CD4-positive, alpha-beta T cell treated with Interferon alpha-2 for 1 hour (primary cell): ENCODE measurements at places on chromosomes 5 and 9.

DNA sequence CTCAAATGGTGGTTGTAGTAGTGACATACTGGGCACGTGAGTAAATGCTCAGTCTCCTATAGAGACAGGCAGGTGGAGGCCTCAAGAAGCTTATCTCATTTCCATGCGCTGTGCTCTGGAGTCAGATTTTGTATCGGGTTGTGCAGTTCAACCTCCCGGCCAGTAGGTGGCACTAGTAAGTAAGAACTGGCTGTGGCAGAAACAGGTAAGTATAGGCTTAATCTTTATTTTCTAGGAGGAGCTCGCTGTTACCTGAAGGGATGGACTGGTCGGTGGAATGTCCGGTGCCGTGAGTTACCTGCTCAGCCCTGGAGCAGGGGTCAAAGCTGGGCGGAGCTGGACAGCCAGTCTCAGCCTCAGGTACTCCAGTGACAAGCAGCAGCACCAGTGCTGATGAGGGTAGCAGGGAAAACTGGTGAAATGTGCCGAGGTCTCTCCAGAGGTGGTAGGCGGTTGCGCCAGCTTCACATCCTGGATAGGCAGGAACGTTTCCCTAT is 880.1 kb upstream of the SEMA6A start:
- peak; percentile 62 for DNase-seq

DNA sequence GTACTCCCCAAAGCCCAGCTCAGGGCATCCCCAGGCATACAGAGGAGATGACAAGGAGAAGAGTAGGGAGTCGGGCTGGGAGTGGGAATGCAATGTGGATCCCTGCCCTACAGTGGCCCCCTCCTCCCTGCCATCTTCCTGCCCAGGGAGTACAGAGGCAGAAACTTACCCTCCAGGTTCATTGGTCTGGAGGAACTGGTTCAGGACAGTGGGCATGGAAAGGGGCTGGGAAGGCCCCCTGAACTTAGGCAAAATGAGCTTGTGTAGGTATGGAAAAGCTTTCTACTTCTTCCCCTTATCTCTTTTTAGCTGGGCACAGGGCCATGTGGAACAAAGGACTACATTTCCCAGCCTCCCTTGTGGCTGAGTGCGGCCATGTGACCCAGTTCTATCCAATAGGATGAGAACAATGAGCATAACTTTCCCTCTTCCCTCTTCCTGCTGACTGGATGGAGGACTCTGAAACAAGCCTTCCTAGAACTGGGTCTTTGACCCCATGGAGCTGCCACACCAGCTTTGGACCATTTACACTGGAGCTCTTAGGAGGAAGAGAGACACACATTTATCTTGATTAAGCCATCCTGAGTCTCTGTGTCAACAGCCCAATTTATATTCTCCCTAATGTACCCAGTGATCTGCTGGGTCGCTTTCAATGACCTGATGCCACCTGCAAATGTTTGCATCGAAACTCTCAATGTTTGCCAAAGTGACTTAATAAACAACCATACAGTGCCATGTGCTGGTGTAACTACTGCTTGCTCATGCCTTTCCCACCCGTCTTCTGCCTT is 25.0 kb upstream of the HMCN2 start:
- DNase-seq = peak; percentile 69

- DNase-seq = no peak
These were observed 370.4 kb downstream of the IRX2 start for GRCh38 chr5:2381070-2381469.

- no peak for DNase-seq
These were observed 706.0 kb upstream of the GRAMD2B start for GRCh38 chr5:125717209-125717608.

DNA sequence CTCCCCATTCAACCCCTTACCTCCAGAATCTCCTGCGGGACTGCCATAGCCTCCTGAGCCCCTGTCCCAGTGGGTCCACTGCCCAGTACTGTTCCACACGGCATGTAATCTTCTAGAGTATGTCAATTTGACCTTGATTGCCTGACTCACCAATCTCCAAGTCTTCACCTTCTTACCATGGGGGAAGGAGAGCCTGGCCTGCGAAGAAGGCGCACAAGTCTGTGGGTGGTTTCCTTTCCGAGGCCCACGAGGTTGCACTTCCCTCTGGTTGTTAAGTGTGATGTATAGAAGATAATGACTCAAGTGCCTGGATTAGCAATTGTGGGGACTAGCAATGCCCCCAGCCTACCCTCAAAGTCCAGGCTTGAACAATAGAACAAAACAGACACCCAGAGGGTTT is 8.1 kb upstream of the TENT4A start:
- no peak for DNase-seq

- DNase-seq = peak; percentile 17
These were observed 113.8 kb downstream of the TMC1 start for GRCh38 chr9:72635197-72635596.

- no peak for DNase-seq
These were observed 134.1 kb downstream of the PAPPA start for GRCh38 chr9:116287721-116288120.

- no peak for DNase-seq
These were observed 8.7 kb upstream of the GRIN1 start for GRCh38 chr9:137130176-137130755.

GRCh38 chr9:127092041-127092608 is 30.3 kb downstream of the ANGPTL2 start:
- DNase-seq = peak; percentile 0

GRCh38 chr5:98938464-98938863 is 9.7 kb upstream of the CHD1 start:
- DNase-seq = no peak

- no peak for DNase-seq
These were observed 16.8 kb downstream of the KDM3B start for GRCh38 chr5:138369261-138369660.

- DNase-seq = no peak
These were observed 3.8 kb downstream of the CAVIN4 start for GRCh38 chr9:100581661-100582060.

DNA sequence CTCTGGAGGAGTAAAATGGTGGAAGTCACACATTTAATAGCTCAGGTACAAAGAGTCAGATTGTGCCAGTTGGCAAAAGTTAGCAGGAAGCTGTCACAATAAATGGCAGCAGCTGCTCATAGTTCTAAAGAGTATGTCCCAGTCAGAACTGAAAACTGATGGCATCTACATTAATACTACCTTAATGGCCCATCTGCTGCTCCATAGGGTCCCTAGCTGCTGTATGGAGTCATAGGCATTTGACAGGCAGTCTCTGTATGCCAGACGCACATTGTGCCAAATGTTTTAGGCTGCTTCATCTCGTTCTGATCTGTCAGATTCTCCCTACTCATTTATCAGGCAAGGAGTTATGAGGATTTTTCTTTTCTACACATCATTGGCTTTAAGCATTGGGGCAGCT is 515.8 kb upstream of the ARRDC3 start:
- no peak for DNase-seq

DNA sequence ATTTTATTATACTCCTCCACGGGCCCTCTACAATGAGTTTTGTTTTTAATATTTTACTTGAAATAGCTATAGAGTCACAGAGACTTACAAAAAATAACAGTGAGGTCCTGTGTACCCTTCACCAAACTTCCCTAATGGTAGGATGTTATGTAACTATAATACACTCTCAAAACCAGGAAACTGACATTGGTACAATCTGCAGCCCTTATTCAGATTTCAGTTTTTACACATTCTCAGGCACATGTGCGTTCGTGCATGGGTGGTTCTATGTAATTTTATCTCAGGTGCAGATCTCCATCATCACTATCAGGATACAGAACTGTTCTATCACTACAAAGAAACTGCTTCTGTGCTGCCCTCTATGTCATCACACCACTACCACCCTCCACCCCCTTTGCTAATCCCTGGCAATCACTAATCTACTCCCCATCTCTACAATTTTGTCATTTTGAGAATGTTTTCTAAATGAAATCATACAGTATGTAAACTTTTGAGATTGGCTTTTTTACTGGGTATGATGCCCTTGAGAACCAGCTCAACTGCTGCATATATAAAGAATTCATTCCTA is 16.4 kb downstream of the RAB14 start:
- no peak for DNase-seq

DNA sequence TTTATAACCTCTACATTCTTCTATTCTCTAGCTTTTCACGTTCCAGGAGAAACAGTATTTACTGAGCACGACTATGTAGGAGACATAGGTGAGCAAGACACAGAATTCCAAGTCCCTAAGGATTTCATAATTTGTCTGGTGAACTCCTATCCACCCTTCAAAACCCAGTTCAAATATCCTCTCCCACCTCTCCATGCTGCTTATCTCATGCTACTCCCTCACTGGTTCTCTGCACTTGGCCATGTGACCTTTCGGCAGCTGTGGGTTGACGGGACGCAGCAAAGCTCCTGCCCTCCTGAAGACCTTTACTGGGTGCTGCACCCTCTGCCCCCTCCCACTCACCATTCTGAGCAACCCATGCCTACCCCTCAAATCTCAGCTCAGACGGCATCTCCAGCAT is 173.2 kb downstream of the RGS3 start:
- DNase-seq = no peak

- DNase-seq = no peak
These were observed 69.6 kb downstream of the CCDC171 start for GRCh38 chr9:15622318-15622971.

GRCh38 chr9:117768750-117769395 is 64.7 kb downstream of the TLR4 start:
- DNase-seq = no peak

GRCh38 chr5:155106221-155106620 is 92.7 kb downstream of the KIF4B start:
- no peak for DNase-seq

GRCh38 chr5:159161361-159162214 is 47.8 kb downstream of the RNF145 start:
- no peak for DNase-seq

DNA sequence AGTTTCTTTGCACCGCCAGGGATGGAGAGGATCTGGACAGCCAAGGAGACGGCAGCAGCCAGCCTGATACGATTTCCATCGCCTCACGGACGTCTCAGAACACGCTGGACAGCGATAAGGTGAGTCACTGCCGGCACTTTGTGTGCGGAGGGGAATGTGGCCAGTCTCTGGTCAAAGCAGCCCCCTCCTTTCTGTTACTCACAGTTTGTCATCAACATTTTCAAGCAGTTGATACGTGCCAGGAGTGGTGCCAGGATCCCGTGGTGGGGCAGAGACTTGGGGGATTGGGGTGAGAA is 175.1 kb upstream of the OTULINL start:
- no peak for DNase-seq

DNA sequence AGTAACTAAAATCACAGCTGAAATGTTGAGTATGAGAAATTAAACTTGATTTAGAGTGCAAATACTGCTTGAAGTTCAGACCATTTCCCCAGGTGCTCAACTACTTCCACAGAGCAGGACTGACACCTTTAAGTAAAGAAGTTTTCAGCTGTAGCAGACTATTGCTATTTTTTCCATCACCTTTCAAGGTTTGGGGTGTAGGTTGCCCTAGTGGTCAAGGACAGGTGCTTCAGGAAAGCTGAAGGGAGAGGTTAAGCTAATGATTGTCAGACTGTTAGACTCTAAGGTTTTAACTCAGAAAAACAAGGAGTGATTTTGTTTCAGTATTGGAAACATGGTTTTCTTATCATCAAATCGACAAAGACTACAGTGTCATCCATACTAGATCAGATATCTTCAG is 162.1 kb downstream of the CCDC192 start:
- no peak for DNase-seq

GRCh38 chr5:10432059-10433008 is 9.3 kb upstream of the ROPN1L start:
- DNase-seq = no peak

GRCh38 chr9:138068601-138069035 is 191.0 kb downstream of the CACNA1B start:
- no peak for DNase-seq

DNA sequence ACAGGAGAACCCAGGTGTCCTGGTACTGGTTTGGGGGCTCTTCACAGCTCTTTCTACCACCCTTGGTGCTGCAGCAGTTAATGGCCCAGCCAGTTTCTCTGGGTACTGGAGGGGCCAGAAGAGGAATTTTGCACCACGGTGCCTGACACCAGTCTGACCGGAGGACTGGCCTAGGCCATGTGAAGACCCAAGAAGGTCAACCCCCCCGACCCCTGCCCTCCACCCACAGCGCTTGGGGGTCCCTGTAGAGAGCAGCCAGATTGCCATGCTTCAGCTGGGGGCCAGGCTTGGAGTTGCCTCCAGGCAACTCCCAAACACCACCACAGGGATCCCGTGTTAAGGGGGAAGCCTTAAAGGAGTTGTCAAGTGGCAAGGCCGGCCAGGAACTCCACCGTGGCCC is 6.2 kb downstream of the ARSI start:
- no peak for DNase-seq

- DNase-seq = no peak
These were observed 34.2 kb downstream of the EFNA5 start for GRCh38 chr5:107636555-107636954.

- DNase-seq = no peak
These were observed 161.9 kb downstream of the ZSWIM6 start for GRCh38 chr5:61493973-61494372.

GRCh38 chr5:141615991-141616720 is 2.6 kb downstream of the DIAPH1 start:
- no peak for DNase-seq

DNA sequence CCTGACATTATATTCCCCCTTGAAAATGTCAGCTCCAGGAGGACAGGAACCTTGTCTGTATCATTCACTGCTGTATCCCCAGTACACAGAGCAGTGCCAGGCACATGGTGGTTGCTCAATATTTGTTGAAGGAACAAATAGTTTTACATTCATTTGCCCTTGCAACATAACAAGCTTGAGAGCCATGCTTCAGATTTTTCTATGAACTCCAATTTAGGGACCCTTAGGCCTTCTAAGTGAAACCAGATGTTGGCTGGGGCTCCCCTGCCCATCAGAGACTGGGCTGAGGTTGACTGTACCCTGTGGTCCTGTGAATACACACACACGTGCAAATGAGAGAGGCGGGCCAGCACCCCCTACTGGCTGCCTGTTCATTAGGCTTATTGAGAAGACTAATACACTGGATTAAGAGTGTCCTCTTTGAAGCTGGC is 214.9 kb upstream of the WWC1 start:
- DNase-seq = no peak

- no peak for DNase-seq
These were observed 49.1 kb upstream of the RNU6ATAC start for GRCh38 chr9:134213508-134213850.
